ENCODE measurements at places on chromosomes 1 and 21.

- no peak for DNase-seq
These were observed 52.7 kb downstream of the ZBTB17 start for GRCh38 chr1:15923241-15923640.

DNA sequence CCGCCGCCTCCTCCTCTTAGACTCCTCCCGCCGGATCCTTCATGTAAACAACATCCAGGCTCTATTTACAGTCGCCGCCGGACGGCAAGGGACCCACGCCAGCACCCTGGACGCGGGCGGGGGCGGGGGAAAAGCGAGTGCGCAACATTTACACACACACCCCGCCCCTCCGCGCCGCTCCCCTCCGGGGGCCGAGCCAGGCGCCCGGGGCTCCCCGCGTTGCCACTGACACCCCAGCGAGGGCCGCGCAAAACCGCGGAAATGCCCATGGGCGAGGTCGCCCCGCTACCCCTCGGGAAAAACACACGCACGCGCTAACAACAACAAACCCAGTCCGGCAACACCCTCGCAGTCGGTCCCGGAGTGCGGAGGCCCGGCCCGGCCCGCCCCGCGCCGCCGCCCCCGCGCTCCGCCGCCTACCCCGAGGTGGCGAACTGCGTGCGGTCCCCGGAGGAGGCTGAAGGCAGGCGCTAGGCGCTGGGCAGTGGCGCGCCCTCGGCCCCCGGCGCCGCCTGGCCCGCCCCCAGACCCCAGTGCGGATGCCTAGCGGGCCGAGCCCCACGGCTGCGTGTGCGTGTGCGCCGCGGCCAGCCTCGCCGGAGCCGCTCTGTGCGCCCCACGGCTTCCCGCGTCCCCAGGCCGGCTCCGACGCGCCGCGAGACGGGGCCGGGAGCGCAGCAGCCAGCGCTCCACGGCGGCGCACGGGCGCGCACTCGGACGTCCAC is 81.1 kb upstream of the AK4 start:
- DNase-seq: peak; percentile 86

DNA sequence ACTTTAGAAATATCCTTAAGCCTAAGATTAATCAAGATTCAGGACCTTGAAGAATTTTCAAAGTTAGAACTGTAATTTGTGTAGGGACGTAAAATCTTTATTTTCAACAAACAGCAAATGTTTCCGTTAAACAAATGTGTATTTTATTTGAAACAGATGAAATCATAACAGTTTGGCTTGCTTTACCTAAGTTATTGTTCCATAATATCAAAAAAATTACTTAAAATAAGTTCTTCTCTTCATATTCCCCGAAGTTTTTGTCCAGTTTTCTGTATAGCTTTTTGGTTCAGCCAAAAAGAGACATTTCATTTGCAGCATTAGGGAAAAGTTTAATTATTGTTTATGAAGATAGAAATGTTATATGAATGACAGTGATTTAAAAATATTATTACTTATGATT is 100.1 kb downstream of the NFIA start:
- no peak for DNase-seq

DNA sequence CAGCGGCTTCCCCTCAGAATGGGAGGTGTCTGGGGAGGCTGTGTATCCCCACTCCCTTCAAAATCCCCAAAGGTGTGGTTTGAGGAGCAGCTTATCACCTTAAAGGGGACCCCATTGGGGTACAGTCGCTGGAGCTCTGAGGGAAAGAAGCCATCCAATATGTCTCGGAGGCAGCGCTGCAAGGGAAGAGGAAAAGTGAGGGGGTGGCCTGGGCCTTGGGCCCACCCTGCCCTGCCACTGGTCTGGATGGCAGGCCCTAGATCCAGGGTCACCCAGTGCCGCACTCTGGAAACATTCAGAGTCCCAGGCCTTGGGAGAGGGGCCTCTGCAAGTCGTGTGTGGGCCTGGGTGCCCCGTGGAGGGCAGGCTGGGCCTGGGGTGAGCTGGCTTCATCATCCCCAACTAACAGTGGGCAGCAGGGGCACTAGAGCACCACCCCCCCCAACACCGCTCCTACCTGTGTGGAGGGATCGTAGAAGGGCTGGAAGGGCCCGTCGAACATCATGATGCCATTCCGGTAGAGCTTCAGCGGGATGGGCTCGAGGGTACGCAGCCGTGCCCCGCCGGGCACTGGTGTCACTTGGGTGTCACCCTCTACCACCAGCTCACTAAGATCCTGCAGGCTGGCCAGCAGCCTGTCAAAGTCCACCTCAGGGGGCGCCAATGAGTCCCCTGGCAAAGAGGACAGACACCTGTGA is 5.6 kb downstream of the SH3BGRL3 start:
- DNase-seq: no peak

GRCh38 chr21:15494481-15494880 is 235.3 kb upstream of the USP25 start:
- DNase-seq: no peak

DNA sequence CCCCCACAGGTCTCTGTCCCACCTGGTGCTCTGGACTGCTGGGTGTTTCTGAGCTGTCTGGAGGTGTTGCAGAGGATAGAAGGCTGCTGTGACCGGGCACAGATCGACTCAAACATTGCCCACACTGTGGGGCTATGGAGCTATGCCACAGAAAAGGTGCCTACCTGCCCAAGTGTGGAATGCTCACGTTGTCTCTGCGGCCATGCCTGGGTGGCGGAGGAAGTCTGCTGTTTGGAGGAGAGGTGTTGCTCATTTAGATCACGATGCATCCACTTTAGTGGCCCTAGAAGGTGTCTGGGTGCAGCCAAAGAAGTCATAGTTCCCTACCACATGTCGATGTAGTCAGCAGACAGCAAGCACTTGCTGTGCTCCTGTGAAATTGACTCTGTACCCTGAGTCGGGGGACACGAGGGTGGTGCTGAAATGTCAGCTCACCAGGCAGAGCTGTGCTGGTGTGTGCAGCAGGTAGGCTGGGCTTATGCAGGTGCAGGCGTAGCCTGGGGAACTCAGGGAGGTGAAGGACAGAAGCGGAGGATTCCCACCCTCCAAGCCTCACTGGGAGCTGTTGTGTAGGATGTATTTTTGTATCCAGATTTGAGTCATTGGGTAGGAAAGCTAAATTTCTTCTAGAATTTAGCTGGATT is 32.8 kb upstream of the PWP2 start:
- DNase-seq: no peak

GRCh38 chr21:45931397-45931969 is 50.1 kb upstream of the COL6A1 start:
- no peak for DNase-seq

DNA sequence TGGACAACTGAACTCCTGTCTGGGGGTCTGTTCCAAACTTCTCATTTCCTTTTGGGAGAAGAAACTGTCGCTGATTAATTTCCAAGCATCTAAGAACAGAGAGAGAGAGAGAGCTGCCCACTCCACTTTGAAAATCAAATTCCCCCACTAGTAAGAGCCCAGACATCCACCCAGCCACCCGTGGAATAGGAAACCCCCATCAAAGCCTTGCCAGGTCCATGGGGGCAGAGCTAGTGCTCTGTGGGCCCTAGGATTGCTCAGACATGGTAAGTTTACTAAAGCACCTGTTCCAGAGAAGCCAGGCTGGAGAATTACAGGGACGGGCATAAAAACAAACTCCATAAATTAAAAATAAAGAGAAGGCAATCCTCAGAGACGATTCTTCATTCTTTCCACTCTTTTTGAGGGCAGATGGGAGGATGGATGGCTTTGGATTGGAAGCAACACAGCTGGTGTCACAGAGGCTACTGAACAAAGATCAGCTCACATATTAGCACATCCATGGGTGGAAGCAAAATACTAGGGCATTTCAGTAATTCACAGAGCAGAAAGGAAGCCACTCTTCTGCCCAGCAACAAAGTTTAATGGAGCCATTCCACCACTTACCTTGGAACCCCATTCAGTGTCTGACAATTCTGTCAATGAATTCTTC is 103.9 kb downstream of the COLGALT2 start:
- no peak for DNase-seq

- no peak for DNase-seq
These were observed 170.7 kb upstream of the POU3F1 start for GRCh38 chr1:38217316-38217715.

DNA sequence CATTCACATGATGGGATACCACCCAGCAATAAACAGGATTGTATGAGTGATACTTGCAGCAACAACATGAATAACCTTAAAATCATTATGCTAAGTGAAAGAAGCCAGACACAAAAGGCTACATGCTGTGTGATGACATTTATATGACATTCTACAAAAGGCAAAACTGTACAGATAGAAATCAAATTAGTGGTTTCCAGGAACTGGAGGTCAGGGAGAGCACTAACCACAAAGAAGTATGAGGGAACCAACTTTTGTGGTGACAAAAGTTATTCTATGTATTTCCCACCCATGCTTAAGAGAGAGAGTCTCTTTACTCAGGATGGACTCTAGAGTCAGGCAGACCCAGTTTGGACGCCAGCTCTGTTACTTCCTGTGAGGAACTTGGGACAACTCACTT is 364.5 kb upstream of the DAB1 start:
- no peak for DNase-seq

- no peak for DNase-seq
These were observed 92.5 kb upstream of the IRF2BP2 start for GRCh38 chr1:234702342-234703000.

DNA sequence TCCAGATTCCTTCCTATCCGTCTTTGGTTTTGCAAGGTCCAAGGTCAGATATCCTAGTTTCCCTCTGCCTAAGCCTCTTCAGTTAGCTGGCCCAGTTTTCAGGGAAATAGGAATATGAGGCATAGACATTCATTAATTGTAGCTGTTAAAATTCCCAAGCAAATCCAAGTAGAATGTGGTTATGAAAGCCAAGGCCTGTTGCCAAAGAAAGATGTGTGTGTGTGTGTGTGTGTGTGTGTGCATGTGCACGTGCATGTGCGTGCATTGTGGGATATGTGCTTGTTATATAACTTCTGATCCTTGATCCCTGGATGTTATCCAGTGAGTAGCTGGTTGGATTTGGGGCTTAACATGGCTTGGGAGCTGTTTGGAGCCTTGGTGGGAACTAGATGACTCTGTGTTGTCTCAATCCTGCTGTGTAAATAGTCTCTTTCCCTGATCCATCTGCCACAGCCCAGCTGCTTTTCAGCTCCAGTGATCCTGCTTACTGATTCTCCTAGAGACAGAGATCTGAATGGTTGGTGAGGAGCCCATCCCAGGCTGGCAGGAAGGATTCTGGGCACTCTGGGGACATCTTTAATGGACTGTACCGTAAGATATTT is 70.6 kb upstream of the GCLM start:
- DNase-seq: no peak

DNA sequence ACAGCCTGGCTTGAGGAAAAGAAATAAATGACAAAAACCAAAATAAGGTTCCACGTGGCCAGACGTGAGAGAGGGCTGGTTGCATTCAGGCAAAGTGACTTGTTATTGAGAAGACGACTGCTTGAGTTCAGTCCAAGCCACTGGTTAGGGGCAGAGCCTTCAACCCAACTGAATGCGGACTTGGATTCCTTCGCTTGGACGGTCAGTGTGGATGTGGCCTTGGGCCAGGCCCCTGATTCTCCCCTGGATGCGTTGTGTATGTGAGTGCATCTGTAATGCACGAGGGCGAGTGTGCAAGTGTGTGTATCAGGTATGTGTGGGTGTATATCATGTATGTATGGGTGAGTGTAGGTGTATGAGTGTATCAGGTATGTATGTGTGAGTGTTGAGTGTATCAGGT is 1.9 kb downstream of the PLA2G2F start:
- no peak for DNase-seq

- DNase-seq: no peak
These were observed 78.0 kb downstream of the SEC16B start for GRCh38 chr1:177891809-177892208.

GRCh38 chr1:113140588-113141446 is 67.8 kb downstream of the LRIG2 start:
- DNase-seq: peak; percentile 42

- DNase-seq: no peak
These were observed 27.8 kb downstream of the HSPG2 start for GRCh38 chr1:21909286-21909759.

DNA sequence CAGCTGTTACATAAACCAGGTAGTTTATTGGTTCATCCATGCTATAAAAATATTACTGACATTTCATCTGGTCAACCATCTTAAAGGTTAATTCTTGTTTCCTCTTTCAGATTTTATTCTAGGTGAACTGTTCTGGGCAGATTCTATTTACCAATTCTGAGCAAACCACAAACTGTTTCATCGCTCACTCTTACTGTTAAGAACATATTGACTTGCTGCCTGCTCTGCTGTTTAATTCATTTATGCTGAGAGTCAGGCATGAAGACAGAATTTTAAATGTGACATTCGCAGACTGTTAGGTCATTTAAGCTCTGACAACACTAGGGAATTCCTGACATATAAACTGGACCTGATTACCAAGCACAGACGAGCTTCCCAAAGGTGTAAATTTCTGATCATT is 98.3 kb downstream of the PIGK start:
- no peak for DNase-seq

- no peak for DNase-seq
These were observed 115.4 kb upstream of the NEGR1 start for GRCh38 chr1:72397786-72398185.

- DNase-seq: peak; percentile 45
These were observed 15.2 kb upstream of the GPR153 start for GRCh38 chr1:6275826-6276782.

- DNase-seq: no peak
These were observed 416.3 kb downstream of the GPATCH2 start for GRCh38 chr1:217214551-217214950.

DNA sequence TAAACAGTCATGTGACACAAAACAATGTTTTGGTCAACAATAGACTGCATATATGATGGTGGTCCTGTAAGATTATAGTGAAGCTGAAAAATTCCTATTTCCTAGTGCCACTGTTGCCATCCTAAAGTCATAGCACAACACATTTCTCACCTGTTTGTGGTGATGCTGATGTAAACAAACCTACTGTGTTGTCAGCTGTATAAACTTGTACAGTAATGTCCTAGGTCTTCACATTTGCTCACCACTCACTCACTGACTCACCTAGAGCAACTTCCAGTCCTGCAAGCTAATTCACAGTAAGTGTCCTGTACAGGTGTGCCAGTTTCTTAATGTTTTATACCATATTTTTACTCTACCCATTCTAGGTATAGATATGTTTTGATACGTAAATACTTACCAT is 326.1 kb upstream of the USP24 start:
- no peak for DNase-seq

GRCh38 chr1:7633506-7634245 is 137.4 kb upstream of the VAMP3 start:
- no peak for DNase-seq

GRCh38 chr1:154886281-154887015 is 16.4 kb upstream of the KCNN3 start:
- no peak for DNase-seq

GRCh38 chr21:42414928-42415769 is 11.4 kb downstream of the UBASH3A start:
- DNase-seq: no peak

Data from nucleus accumbens (tissue), 56 donors.